ENCODE measurements at places on chromosomes 3 and 15. TPM values are rescaled to one million over a fixed set of nuclear protein-coding genes. Genes with fewer than 3 reads are reported as not detected.

The MGLL gene
- 0.07 TPM for total RNA-seq

The EFHB gene
- total RNA-seq = 0.22 TPM

The CHRM5 gene
- not detected for total RNA-seq

The C3orf20 gene
- total RNA-seq = 0.04 TPM

The ECE2 gene
- total RNA-seq = not detected

The KNG1 gene
- total RNA-seq = not detected

DNA sequence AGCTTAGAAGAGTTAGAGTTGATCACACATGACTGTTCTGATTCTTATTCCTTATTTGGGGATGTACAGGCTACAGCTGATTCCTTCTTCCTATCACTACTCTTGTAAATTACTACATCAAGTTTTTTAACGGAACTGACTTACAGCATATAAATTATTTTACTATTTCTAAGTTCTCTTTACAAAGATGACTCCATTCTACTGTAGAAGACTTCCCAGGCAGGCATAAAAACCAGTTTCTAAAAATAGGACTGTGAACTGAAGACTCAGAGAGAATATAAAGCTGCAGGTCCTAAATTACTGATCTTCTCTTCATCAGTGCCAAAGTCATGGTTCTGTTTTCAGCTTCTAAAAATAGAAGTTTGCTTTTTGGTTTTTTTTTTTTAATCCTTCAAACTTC, 38.9 kb downstream of the ANO10 start:
- no peak for DNase-seq

DNA sequence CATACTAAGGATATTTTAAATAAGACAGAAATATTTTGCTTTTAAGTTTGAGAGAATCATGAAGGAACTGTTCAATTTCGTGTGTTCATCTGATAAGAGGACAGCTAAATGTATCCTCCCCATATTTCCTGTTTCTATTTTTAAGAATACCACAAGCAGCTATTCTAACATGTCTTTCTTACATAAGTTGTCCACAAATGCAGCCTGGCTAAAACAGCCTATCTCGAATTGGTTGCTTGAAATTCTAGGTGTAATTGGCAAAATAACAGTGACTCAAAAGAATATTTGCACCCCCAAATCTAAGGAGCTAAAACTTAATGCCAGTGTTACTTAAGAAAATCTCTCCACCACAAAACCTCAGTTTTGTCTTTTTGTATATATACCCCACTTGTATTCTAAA, 35.0 kb downstream of the BTLA start:
- DNase-seq = no peak

- peak; percentile 5 for DNase-seq
Measured at GRCh38 chr3:119913021-119913420, 131.1 kb downstream of the NR1I2 start.

DNA sequence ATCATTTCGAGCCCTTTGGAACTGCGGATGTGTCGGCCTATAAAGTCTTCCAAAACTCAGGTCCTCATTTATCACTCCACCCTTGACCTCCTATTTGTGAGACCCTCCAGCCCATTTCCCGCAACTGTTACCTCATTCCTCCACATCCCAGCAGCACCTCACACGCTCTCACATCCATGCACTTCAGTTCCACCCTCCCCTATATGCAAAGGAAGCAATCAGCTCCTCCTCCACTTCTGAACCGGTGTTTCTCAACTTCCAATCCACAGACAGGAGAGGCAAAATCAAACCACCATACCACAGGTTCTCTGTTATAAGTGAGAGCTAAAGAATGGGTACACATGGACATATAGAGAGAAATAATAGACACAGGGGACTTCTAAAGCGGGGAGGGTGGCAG, 36.7 kb upstream of the MECOM start:
- no peak for DNase-seq

- no peak for DNase-seq
Measured at GRCh38 chr3:98445949-98446406, 17.0 kb upstream of the OR5K1 start.

DNA sequence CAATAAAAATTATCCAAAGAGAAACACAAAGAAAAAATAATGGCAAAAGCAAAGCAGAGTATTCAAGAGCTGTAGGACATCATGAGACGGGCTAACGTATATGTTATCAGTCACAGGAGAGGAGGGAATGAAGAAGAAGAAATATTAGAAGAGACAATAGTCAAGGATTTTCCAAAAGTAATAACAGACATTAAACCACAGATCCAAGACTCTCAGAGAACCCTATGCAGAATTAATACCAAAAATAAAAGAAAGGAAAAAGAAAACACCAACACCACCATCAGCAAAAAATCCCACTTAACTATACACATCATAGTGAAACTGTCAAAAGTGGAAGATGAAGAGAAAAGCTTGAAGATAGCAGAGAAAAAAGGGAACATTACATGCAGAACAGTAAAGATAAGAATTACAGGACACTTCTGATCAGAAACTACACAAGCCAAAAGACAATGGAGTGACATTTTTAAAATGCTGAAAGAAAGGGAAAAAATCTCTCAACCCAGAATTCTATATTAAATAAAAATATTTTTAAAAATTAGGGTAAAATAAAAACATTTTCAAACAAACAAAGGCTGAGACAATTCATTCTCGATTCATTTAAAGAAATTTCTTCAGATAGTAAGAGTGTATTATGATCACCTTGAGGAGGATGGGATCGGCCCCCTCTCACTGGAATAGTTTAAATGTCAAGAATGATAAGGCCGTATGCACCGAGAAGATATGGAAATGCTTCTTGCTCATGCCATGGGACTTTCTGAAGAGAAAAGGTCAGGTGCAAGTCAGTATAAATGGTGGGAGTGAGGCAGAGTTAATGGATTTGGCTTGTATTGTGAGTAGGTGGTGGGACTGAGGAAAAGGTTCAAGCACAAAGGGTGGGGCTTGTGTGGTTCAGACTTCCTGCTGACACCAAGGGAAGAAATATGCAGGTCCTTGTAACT, 28.5 kb downstream of the TM2D3 start:
- DNase-seq = no peak

- DNase-seq = peak; percentile 62
Measured at GRCh38 chr3:139202226-139202958, 141.4 kb upstream of the MRPS22 start.

DNA sequence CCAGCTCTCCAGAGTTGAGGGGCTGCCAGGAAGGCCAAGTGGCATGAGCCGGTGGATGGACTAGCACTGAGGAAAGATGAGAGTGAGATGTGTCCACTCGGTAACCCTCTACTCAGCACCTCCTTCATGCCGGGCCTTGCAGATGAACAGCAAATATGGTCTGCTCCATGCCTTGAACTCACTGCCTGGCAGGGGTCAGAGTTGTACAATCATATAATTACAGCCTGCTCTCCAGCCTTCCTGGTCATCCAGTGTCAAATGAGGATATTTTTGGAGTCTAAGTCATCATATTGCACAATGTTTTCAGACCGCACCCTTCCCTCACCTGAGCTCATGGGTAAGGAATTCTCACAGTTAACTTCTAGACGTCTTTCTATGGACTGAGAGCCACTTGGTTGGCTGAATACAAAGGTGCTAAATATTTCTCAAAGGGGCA, 4.9 kb downstream of the MGLL start:
- DNase-seq = no peak

DNA sequence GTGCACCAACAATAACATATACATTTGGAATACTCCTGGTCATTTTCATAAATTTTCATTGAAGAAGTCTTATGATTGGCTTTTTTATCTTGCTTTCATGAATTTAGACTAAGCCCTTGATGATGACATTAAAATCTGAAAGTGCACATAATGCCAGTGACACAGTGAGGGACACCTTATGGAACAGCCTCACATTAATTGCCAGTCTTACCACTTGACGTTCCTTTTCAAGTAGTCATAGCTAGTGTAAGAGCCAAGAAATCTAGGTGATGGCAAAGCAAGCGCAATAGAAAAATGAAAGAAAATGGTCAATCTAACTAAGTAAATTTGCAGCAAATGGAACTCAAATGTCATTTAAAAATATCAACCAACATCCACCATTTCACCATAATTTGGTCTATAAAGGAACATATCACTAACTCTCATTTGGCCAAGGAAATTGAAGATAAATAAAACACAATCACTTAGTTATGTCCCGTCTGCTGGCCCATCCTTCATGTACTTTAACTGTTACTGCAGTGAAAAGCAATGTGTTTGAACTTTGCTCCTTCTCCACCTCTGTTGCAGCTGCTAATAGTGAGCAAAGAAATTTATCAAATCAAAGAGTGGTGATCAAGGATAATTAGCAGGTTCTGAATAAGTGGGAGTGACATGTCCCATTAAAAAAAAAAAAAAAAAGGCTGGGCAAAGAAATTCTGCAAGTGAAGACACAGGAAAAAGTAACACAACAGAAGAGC, 110.0 kb downstream of the TJP1 start:
- no peak for DNase-seq

DNA sequence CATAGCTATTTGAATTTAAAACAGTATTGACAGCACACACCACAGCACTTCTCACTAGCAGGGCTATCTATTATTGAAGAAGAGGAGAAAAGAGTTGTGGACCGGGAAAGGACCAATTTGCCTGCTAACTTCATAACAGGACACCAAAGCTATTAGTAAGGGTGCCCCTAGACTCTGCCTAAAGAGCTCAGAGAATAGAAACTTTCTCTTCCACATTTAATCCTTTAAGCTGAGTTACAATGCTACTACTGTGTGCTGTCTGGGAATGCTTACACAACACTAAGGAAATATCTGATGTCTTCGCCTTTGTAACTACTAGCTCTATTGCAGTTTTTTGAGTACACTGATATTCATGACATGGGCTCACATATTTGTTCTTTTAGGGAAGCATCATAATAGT, 13.5 kb upstream of the AADAC start:
- no peak for DNase-seq

GRCh38 chr3:31541089-31541488, 8.4 kb downstream of the STT3B start:
- no peak for DNase-seq

GRCh38 chr3:198107840-198108734, 148.1 kb downstream of the LMLN start:
- DNase-seq = peak; percentile 20

DNA sequence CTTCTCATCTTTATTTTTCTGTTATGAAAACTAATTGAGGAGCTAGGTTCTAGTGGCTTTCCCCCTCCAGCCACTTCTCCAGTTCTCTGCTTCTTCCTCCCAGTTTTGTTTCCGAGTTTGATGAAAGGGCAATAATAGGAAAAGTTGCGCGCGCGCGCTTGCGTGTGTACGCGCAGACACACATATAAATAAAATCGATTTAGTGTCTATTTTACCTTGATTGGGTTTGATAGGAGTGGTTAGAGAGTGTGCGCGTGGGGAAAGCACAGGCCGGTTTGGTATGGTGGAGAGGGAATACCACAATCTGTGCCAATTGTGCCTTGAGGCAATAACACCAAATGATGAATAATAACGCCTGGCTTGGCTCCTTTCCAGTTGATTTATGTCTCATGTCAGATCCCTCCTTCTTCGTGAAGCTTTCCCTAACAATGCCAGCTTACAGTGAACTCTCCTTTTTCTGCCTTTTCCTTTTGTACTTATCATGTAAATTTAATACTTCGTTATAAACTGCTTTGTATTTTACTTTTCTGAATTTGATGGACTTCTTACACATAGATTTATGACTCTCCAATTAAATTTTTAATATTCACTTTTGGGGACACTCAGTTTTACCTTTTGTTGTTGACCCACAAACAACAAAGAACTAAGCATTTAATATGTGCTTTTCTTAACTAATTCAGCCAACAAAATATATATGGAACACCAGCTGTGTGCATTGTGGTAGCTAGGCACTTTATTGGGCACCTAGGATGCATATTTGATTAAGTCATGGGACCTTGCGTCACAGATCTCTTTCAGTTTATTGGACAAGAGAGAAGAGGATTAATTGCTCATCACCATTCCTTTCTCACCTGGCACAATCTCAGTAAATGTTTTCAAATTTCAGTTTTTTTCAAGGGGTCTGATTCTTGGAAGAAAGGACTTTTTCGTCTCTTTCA, 1.7 kb downstream of the TIPARP start:
- no peak for DNase-seq

DNA sequence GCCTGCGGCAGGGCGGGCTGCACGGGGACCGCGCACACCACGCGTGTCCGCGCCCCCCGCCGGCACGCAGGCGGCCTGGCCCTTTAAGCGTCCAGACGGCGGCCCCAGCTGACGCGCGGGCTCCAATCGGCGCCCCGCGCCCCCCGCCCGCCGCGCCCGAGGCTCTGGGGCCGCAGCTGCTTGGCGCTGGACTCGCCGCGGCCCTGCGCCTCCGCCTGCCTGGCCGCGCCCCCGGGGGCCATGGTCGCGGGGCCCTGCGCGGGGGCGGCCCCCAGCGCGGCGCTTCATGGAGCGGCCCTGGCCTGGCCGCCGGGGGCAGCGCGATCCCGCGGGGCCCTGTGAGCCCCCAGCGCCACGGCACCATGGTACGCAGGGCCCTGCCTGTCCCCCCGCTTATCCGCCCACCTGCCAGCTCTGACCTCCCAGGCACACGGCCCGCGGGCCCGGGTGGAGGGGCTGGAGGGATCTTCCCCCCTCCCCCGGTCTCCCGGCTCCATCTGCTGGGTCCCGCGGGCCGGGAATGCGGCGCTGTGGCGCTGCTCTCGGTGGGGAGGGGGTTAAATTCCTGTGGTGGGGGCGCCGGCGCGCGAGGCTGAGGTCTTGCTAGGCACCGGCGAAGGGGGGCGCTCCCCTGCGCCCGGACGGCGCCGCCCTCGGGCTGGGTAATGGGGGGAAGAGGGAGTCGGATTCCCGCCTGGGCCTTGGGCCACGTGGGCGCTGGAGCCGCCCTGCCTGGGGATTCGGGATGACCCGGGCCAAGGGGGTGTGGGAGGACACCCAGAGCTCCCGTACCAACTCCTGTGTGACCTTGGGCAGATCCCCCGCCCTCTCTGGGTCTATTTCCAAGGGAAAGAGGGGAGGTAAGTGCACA, 1.1 kb downstream of the ZBTB47 start:
- peak; percentile 96 for DNase-seq

DNA sequence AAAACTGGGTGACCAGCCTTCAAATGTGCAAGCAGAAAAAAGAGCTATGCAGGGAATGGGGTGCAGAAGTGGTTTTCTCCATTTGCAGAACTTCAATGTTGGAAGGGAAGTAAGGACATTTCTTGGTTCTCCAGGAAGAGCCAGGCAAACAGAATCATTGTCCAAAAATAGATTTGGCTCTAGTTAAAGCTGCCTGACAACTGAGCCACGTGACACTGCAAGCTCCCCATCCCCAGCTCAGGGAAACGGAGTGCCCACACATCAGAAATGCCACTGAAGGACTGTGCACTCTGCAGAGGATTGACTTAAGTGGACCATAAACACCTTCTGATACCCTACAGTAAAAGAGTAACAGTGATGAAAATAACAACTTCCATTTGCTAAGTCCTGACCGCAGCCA, 195.6 kb upstream of the NSMCE3 start:
- no peak for DNase-seq

DNA sequence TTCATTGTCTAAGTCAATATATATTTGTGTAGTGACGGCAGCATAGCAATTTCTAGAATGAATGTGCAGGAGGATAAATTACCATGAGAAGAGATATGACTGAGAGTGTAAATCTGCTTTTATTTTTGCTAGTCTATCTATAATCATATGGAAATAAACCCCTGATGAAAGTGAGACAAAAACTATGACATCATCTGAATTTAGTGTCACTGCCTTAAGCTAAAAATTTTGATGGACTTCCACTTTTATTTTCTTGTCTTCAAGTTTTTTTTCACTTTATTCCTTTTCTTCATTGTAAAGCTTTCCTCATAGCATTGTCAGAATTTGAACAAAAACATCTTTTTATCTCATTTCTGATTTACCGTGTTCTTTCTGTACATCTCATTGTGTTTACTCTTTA, 242.0 kb downstream of the CHST2 start:
- no peak for DNase-seq

- DNase-seq = no peak
Measured at GRCh38 chr3:72171463-72171881, 386.5 kb upstream of the PROK2 start.

All from H7 (cell line).